Testis (tissue), 5 donors: ENCODE measurements at places on chromosomes 7 and 10.
A peak's percentile ranks its signal among the peaks of the same experiment; 100 is the strongest.

DNA sequence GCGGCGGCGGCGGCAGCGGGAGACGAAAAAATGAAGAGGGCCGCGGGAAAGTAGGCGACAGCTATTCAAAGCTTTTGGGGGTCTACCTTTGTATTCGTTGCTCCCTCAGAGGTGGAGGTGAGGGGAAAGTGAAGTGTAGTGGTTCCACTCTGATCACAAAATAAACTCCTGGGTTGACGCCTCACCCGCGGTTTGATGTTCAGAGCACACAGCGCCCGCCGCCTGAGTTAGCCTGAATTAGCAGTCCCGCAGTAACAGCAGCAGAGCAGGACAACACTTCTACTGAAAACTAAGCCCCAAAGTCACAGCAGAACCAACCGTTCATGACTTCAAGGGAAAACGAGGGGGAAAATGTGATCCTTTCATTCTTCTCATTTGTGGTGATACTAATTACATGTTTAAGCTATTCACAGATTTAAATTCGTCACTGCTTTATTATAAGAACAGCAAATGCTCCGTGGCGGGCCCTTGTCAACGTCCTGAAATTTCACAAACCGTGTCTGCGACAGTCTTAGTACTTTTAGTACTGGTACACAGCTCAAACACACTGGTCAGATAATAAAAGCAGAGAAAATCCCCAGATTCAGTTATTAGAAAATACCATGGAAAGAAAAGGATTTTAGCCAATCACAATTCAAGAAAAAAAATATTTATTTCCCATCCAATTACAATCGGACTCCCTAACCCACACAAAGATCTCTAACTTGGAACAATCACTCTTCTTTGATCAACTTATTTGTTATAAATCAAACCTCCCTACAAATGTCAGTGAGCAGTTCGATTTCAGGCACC, 563 bp upstream of the JMJD1C start:
- peak; percentile 82 for DNase-seq

DNA sequence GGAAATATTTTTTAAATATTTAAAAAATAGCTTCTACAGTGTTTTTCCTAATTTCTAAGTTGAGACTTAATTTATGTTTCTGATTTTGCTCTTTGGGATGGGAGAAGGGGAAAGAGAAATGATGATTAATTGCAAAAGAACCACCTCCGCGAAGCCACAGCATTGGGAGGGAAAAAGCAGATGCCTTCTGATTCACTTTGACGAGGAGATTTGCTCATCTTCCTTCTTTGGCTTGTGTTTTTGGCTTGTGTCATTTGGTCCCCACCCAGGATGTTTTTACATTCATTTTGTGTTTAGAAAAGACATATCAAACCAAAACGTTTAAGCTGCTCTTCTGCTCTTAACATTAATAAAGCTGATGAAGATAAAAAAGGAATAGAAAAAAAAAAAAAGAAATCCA, 121.7 kb downstream of the MACC1 start:
- no peak for DNase-seq

DNA sequence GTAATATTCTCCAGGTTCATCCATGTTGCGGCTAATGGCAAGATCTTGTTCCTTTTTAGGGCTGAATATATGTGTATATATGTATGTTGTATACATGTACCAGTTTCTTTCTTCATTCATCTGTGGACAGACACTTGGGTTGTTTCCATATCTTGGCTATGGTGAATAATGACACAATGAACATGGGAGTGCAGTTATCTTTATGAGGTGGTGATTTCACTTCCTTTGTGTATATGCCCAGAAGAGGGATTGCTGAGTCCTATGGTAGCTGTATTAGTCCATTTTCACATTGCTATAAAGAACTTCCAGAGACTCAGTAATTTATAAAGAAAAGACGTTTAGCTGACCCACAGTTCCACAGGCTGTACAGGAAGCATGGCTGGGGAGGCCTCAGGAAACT, 17.1 kb upstream of the TSPAN15 start:
- no peak for DNase-seq

GRCh38 chr10:115711306-115711705, 561.7 kb downstream of the GFRA1 start:
- DNase-seq, result no peak

GRCh38 chr7:25249772-25250171, 21.5 kb upstream of the NPVF start:
- no peak for DNase-seq

DNA sequence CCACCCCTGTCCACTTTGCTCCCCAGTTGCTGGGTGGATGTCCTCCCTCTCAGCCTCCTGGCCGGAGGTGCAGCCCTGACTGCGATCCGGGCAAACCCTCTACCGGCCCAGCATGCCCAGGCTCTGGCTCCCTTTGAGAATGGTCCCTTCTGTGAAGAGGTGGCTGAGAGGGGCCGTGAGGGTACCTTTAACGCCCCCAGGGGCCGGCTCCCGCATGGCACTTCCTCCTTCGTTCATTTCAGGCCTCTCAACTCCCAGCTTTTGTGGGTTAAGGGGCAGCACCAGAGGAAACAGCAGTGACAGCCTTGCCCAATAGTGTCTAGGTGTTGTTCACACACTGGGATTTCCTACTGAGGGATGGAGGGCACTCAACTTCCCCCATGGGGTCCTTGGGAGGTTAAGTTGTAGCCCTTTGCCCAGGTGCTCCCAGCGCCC, 33.2 kb upstream of the HABP2 start:
- DNase-seq, result no peak

- no peak for DNase-seq
Observed at GRCh38 chr7:39892361-39892760, 57.7 kb upstream of the CDK13 start.

GRCh38 chr10:82397854-82398253, 522.9 kb downstream of the NRG3 start:
- no peak for DNase-seq

- peak; percentile 78 for DNase-seq
Observed at GRCh38 chr7:137992550-137993394, 9.1 kb downstream of the CREB3L2 start.

DNA sequence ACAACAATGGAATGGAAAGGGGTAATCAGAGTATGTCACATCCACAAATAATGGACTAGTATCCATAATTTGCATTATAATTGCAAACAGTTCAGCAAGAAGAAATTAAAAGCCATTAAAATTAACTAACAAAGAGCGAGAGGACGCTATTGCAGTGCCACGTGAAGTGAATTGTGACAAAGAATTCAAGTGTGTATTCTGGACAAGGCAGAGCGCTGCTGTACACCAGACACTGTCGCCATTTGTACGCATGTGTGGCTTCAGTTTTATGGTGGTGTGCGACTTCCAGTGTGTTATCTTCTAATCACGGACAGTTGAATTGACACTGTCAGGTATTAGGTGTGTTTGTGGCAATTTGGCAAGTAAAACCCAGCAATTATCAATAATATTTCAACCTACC, 11.3 kb downstream of the CYP3A5 start:
- no peak for DNase-seq

DNA sequence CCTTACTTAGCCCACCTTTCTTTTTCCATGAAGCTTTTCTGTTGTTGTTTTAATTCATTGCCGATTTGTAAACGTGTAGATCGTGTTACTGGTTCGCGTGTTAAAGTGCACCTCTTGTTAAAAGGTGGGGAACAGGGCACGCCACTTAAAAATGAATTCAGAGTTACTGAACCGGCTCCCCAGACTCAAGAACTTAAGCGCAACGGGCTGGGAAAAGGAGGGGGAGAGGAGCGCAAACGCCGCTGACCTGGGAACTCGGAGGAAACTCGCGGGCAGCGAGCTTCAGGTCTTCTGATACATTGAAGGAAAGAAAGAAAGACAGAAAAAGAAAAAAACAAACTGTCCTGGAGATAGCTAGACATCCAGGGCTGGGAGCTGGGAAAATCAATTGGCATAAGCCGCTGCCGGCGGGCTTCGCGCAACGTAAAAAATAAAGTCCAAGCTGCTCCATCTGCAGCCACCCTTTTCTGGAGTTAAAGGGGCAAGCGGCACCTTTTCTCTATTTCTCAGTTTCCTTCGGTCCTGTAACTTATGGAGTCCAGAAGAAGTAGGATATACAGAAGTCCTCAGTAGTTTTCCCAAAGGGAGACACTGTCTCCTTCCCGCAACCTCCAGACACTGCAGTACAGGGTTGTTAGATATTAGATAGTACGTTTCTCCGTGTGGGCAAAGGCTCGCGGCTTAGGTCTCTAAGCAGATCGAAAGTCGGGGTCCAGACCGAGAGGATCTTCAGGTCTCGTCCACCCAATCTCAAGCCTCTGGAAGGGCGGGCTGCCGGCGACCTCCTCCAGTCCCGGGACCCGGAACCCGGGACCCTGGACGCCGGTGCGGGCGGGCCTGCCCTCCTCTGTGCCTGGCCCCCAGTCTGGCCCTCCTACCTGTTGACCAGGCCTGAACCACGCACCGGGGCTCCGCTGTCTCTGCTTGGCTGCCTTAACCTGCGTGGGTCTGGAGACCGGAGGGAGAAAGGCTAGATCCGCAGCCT, 1.8 kb upstream of the DLX6 start:
- DNase-seq, result no peak

DNA sequence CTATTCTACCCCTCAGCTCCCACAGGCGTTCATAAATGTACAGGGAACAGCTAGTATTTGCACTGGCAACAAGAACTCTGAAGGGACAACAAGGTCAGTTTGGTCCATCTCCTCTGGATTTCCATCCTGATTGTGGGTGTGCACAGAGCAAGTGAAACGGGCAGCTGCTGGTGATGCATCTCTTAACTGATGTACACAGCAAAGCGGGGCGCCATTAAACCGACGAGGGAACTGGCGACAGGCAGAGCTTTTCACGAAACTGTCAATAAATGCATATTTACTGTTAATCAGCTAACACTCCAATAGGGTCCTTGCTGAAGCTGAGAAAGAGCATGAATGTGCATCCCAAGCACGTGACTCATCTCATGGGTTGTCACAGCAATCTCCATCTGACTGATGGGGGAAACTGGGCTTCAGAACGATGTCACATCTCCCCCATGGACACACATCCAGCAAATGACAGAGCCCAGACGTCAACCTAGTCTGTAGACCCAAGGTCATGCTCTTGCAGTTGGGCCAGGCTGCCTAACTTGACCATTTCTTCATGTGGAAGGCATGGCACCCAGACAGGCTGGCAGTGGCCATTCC, 54.2 kb downstream of the FAM53B start:
- no peak for DNase-seq

- DNase-seq, result no peak
Observed at GRCh38 chr10:125995726-125996304, 99.5 kb downstream of the FANK1 start.

- DNase-seq, result no peak
Observed at GRCh38 chr10:102455893-102456471, 4.6 kb upstream of the C10orf95 start.

DNA sequence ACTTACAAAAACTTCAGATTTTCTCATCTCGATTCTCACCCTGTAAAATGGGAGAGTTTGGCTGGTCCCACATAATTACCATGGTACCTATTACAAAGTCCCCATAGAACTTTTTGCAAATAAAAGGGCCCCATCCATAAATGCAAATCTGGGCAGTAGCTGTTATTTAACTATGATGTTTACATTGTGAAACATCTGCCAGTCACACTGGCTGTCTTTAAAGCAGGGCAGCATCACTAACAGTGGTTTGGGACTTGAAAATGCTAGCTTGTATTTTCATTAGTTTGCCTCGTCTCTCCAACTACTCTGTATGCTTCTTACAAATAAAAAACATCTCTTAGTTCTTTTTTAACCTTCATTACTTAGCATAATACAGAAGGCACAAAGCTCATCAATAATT, 240.7 kb downstream of the FZD1 start:
- DNase-seq, result no peak

GRCh38 chr7:27145914-27146412, 1.6 kb downstream of the HOXA6 start:
- DNase-seq, result no peak

GRCh38 chr7:825386-825785, 6.9 kb upstream of the SUN1 start:
- DNase-seq, result no peak

- no peak for DNase-seq
Observed at GRCh38 chr7:131562941-131563340, 6.5 kb upstream of the PODXL start.

GRCh38 chr7:41760293-41760692, 57.4 kb upstream of the INHBA start:
- DNase-seq, result no peak

- DNase-seq, result no peak
Observed at GRCh38 chr7:7693881-7694280, 24.5 kb downstream of the RPA3 start.

DNA sequence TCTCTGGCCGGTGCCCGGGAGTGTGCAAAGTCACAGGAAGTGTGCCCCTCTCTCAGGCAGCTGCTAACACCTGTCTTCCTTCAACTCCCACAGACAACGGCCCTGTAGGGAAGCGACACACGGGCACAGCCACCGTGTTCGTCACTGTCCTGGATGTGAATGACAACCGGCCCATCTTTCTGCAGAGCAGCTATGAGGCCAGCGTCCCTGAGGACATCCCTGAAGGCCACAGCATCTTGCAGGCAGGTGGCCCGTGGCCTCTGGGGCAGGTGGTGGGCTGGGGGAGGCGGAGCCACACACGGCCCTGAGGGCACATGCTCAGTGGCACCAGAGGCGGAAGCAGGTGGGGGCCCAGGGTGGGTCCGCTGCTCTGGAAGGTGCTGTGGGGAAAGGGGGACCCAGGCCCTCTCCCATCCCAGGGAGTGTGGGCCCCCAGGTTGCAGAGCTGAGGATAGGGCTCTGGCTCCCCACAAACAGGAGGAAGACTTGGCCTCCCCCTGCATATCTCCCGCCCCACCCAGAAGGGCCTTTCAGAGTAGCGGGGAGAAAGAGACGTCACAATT, 6.9 kb downstream of the C10orf105 start:
- DNase-seq, result no peak

DNA sequence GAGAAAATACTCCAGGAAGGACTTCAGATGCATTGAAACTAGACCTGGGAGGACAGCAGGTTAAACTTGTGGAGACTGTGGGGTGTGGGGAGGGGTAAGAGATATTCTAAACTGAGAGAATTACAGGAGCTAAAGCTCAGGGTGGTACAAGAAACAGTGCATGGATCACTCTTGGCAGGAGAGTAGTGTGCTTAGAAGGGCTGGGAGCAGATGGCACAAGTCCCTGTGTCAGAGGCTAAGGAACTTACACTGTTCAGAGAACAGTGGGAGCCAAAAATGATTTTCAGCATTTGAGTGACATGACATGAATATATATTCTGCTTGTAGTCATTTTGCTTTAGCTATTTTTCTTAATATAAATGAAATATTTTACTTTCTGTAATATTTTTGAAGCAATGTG, 36.0 kb upstream of the LAMB1 start:
- DNase-seq, result no peak

GRCh38 chr10:76621886-76622620, 1015.6 kb downstream of the KCNMA1 start:
- DNase-seq, result no peak
